ENCODE measurements at places on chromosomes 3 and 15. TPM values are rescaled to one million over a fixed set of nuclear protein-coding genes. Genes with fewer than 3 reads are reported as not detected.

GRCh38 chr3:158802409-158803268 is 785 bp downstream of the MFSD1 start:
- no peak for DNase-seq

TRPC1 gene
- 3.8 TPM for total RNA-seq

DNA sequence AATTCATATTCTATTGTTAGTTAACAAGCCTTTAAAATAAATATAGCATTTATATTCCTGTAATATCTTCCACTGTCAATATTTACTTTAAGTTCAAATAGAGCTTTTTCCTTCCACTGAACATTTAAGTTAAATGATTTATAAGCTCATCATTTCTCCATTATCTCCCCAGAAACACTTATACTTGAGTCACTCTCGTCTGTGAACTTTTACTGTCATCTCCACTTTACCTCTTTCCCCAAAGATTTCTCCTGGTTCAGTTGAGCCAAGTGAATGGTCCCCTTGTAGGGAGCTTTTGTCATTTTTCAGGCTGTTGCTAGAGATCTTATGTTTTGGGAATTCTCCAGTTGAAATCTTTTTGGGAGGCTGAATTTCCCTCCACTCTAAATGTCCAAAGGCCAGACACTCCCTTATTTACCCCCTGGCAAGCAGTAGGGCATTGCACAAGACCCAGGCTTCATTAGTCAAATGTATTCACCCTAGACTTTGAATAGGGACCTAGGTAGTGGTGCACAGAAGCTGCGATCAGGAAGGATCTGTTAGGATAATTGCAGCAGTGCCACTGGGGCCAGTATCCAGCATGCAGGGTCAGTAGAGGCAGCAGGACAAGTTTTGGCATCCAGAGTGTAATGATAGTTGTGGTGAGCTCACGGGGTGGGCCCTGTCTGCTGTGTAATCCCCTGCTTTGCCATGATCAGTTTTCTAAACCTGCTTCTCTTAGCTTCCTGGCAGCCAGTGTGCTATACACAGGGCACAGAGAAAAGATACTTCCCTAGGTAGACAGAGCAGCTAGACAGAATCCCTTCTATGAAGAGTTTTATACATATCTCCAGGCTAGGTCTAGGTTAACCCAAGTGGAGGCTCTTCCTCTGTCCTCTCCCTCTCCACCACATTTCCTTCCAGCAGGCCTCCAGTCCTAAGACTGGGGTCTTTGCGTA is 356.5 kb upstream of the SLCO3A1 start:
- DNase-seq = no peak

DNA sequence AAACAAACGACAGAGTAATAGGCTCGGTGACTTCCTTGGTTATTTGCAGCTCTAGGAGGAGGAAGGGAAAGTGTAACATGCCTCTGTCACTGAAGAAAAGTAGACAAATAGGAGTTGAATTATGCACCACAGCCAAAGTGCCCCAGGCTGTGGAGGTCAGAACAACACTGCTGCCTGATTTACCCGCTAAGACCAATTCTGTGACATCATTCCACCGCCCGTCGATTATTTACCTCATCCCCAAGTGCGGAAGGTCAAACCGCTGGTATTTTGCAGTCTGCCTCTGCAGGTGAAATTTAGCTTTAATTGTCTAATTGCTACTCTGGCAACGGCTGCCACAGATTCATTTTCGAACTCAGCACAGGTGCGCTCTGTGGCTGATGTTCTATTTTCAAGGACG is 106.3 kb upstream of the PRICKLE2 start:
- DNase-seq = no peak

DNA sequence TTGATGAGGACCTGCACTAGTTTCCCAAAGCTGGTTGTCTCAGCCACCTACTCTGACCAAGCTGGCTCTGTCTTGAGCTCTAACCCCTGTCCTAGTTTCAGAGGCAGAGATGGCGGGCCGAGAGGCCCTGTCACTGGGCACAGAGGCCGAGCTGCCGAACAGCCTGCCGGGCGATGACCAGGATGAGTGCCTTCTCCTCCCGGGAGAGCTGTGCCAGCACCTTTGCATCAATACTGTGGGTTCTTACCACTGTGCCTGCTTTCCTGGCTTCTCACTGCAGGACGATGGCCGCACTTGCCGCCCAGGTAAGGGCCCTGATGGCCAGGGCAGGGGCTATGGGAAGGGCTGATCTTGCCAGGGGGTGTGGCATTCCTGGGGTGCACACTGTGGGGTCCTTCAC is 69.1 kb downstream of the FBLN2 start:
- DNase-seq = no peak

PP2D1 gene
- total RNA-seq = not detected

MYO5C gene
- 35.6 TPM for total RNA-seq

GRCh38 chr3:88000853-88001252 is 58.0 kb downstream of the CGGBP1 start:
- DNase-seq = no peak

GRCh38 chr3:4908433-4909156 is 70.6 kb upstream of the BHLHE40 start:
- DNase-seq = no peak

FOXP1 gene
- total RNA-seq = 33.3 TPM

DNA sequence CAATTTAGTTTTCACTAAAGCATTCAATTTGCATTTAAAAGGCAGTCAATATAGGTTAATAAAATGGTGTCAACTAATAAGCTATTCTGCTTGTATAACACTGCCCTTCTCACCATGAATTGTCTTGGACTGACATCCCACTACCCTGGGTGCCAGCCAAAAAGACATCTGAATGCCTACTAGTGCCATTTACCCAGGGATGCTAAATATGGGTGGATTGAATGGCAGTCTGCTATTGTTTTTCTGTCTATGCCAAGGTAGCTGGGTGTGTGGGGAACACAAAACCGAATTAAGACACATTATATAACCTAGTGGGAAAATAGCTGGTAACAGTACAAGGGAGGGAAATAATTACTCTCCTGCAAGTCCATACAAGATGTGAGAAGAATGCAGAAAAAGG is 240.0 kb upstream of the CFAP20DC start:
- DNase-seq = no peak

LMLN gene
- total RNA-seq = 21.1 TPM

CAND2 gene
- 0.30 TPM for total RNA-seq

SYNM gene
- total RNA-seq = 2.4 TPM

DNA sequence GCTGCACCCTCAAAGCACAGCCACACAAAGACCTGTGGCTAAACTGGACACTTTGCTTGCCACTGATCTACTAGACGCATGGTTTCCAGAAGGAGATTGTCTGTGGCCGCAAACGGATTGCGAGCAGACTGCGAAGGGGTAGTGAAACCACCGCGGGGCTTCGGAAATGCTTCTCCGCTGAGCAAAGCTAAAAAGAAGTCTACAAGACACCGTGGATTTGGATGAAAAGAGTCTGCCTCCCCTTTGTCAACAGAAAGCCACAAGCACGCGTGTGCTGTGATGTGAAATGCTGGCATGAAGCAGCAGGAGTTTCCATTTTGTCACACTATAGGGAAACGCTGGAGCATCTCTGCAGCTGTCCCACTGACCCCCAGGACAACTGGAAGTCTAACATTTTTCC is 63.0 kb downstream of the TMEM44 start:
- no peak for DNase-seq
